Activated CD4-positive, alpha-beta T cell treated with anti-CD3 and anti-CD28 coated beads, Interleukin-2, amount 10 ng/mL, durations not matched to agents 7 days and 5 days (primary cell): ENCODE measurements at places on chromosomes 2 and 18. TPM values are rescaled to one million over a fixed set of nuclear protein-coding genes. Genes with fewer than 3 reads are reported as not detected.

DNA sequence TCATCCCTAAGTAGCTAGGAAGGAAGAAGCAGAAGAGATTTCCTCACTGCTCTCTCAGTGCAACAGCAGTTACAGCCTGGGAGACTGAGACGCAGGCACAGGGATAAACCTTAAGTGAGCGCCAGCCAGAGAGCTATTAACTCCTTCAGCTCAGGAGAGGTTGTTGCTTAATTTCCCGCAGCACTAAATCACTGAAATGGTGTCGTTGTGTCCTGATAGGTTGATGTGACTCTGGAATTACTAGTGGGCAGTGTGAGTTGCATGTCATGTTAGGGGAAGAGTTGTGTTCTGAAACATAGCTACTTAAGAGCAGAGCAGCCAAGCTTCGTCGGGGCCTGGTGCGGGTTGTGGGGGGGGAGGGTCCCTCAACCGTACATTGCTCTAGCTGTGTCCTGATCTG lies 225.8 kb downstream of the NAPG start:
- no peaks in the 10 kb centered on the region for H3K4me1 ChIP-seq
- H3K27ac ChIP-seq, result no peak overlapping the region
- H3K36me3 ChIP-seq, result no peaks in the 10 kb centered on the region
- no peak for DNase-seq
- H3K27me3 ChIP-seq, result peaks cover 6% of the 10 kb centered on the region
- no peak overlapping the region for H3K4me3 ChIP-seq

DNA sequence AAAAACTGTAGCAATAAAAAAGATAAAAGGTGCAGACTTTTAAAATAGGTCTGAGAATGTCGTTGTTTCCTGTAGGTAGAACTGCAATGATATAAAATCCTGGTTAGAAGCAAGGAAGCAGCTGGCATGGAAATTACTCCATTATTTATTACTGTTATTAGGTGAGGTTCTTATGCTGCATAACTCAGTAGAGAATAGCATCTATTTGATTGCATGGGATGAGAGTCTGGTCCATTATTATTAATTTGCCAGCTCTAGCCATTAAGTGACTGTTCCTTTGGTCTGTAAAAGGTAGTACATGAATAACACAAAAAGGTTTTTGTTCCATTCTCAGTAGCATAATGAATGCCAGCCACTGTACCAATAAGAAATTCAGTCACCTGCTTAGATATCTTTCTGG lies 358.6 kb downstream of the RBM43 start:
- no peak for DNase-seq
- no peak overlapping the region for H3K27ac ChIP-seq
- no peak overlapping the region for H3K4me3 ChIP-seq
- H3K27me3 ChIP-seq, result no peaks in the 10 kb centered on the region
- no peaks in the 10 kb centered on the region for H3K4me1 ChIP-seq

Gene CAPN13
- total RNA-seq, result not detected

- H3K36me3 ChIP-seq, result peaks cover 5% of the 10 kb centered on the region
- peaks cover 3% of the 10 kb centered on the region for H3K27me3 ChIP-seq
- no peak overlapping the region for H3K27ac ChIP-seq
- H3K4me1 ChIP-seq, result peaks cover 32% of the 10 kb centered on the region
These were observed 4.1 kb downstream of the SPATS2L start for GRCh38 chr2:200310545-200310971.

- DNase-seq, result no peak
- no peaks in the 10 kb centered on the region for H3K27me3 ChIP-seq
- no peaks in the 10 kb centered on the region for H3K4me1 ChIP-seq
- H3K27ac ChIP-seq, result no peak overlapping the region
- no peaks in the 10 kb centered on the region for H3K36me3 ChIP-seq
These were observed 107.8 kb downstream of the CTNNA2 start for GRCh38 chr2:79620679-79621078.

- H3K27ac ChIP-seq, result peak overlapping the region; percentile 90
- peaks cover 81% of the 10 kb centered on the region for H3K4me1 ChIP-seq
- H3K4me3 ChIP-seq, result peak overlapping the region; percentile 55
- H3K27me3 ChIP-seq, result no peaks in the 10 kb centered on the region
- H3K36me3 ChIP-seq, result peaks cover 79% of the 10 kb centered on the region
- DNase-seq, result peak; percentile 58
These were observed 20.9 kb downstream of the BCL2 start for GRCh38 chr18:63298400-63299365.

Gene MYO5B
- total RNA-seq, result not detected

GRCh38 chr2:11022591-11023273 lies 111.0 kb downstream of the KCNF1 start:
- no peak for DNase-seq
- H3K36me3 ChIP-seq, result no peaks in the 10 kb centered on the region
- H3K27me3 ChIP-seq, result peaks cover 3% of the 10 kb centered on the region
- H3K4me3 ChIP-seq, result no peak overlapping the region

- no peaks in the 10 kb centered on the region for H3K36me3 ChIP-seq
- no peaks in the 10 kb centered on the region for H3K4me1 ChIP-seq
- DNase-seq, result no peak
- H3K4me3 ChIP-seq, result no peak overlapping the region
These were observed 141.8 kb downstream of the GRB14 start for GRCh38 chr2:164479460-164479859.

Gene ZNF516
- total RNA-seq, result 3.9 TPM

Gene HDHD2
- total RNA-seq, result 31.2 TPM

DNA sequence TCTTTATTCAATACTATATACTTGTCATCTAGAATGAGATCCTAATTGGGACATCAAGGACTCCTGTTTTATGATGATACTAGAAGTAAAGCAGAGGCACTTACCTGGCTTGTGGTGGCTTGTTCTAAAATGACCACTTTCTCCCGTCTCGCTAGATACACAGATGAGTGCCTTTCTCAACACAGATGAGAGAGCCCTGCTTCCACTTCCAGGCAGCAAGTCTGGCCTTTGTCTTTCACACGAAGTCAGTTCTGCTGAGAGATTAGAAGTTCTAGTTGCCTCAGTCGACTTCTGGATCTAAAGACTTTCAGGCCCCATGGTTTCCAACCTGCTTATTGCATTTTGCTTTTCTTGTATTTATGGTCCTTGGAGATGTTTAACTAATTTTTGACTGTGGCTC lies 70.3 kb downstream of the PPP1R1C start:
- H3K27me3 ChIP-seq, result peaks cover 12% of the 10 kb centered on the region
- no peak for DNase-seq
- H3K4me1 ChIP-seq, result no peaks in the 10 kb centered on the region
- H3K36me3 ChIP-seq, result no peaks in the 10 kb centered on the region

- H3K36me3 ChIP-seq, result peaks cover 45% of the 10 kb centered on the region
- H3K27ac ChIP-seq, result peak overlapping the region; percentile 54
- no peak overlapping the region for H3K4me3 ChIP-seq
These were observed 21.9 kb downstream of the FOSL2 start for GRCh38 chr2:28414583-28414982.

GRCh38 chr2:98731041-98731893 lies at the start of gene MGAT4A:
TSS of gene MGAT4A (minus strand) at chr2:98731132. CDS start at chr2:98726332, 4,800 bp downstream.
- peak within 1 kb of the TSS; percentile 94 for H3K4me3 ChIP-seq
- peaks cover 59% of the 10 kb centered on the region for H3K4me1 ChIP-seq
- DNase-seq, result peak; percentile 82

Gene MDH1B
- total RNA-seq, result 0.40 TPM

DNA sequence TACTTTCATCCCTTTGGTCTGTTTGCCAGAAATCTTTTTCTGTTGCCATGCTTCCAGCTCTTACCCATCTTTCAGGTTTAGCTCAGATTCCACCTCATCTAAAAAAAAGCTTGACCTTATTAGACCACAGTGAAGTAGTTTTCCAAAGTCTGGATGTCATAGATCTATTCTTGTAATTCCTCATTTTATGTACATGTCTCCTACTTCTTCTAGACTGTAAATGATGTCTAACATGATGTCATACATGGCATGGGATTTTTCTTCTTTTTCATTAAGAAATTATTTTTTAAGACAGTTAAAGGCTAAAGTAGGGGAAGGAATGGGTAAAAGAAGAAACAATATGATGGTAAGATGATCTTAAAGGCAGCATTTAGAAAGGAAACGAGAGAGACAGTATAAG lies 11.3 kb downstream of the GLS start:
- H3K27ac ChIP-seq, result no peak overlapping the region
- H3K27me3 ChIP-seq, result no peaks in the 10 kb centered on the region
- H3K4me3 ChIP-seq, result no peak overlapping the region
- H3K36me3 ChIP-seq, result peaks cover 31% of the 10 kb centered on the region

DNA sequence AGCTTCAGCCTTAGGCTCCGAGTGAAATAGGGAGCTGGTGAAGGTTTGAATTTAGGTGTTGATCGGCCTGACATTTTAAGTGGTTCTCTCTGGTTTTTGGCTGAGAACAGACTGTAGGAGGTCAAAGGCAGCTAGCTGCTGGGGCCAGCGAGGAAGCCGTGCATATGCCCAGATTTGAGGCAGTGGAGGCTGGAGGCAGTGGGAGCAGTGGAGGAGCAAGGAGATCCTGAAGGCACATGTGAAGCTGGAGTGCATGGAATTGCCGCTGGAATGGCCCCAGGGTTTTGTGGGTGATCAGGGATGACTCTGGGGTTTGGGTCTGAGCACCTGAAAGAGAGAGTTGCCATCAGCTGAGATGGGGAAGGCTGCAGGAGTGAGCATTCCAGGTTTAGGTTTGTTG lies 25.1 kb downstream of the STEAP3 start:
- H3K36me3 ChIP-seq, result no peaks in the 10 kb centered on the region
- H3K4me3 ChIP-seq, result no peak overlapping the region
- H3K27me3 ChIP-seq, result no peaks in the 10 kb centered on the region
- no peaks in the 10 kb centered on the region for H3K4me1 ChIP-seq
- no peak overlapping the region for H3K27ac ChIP-seq

DNA sequence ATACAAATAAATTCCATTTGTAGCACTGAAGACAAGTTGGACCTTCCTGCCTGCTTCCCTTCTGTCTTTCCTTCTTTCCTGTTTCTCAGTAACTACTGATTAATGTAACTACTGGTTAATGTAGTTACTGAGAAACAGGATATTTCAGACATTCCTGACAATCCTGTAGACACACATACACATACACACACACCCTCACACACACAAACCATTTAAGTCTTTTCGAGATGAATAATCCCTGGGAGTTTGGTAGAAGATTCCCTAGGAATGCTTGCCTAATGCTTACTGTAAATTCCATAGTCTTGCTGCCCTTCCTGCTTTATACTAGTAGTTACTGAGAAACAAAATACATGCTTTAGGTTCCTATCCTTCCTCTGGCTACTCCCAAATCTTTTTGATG lies 83.9 kb downstream of the PIK3C3 start:
- no peak overlapping the region for H3K4me3 ChIP-seq
- H3K4me1 ChIP-seq, result peaks cover 8% of the 10 kb centered on the region
- no peak overlapping the region for H3K27ac ChIP-seq
- DNase-seq, result no peak
- no peaks in the 10 kb centered on the region for H3K27me3 ChIP-seq

Gene AMMECR1L
- 15.4 TPM for total RNA-seq

DNA sequence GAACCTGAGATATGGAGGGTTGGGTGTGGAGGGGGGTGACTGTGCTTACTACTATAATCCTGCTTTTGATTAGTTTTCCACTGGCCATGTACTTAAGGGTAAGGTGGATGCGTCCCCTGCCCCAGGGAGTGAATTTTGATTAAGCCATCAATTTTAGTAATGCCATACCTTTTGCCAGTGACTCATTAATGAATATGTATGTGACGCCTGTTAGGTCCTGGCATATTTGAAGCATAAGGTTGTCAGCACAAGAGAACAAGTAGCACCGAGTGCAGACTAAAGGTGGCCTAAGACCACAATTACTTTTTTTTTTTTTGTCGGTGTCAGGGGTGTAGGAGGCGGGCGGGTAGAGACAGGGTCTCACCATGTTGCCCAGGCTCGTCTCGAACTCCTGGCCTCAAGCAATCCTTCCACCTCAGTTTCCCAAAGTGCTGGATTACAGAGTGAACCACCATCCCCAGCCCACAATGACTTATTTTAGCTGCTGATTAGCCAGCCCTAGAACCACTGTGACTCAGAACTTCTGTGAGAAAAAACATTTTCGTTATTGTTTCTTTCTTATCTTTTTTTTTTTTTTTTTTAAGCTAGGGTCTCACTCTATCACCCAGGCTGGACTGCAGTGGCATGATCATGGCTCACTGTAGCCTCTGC lies 7.0 kb downstream of the TANC1 start:
- H3K4me1 ChIP-seq, result peaks cover 2% of the 10 kb centered on the region
- H3K36me3 ChIP-seq, result no peaks in the 10 kb centered on the region
- H3K27me3 ChIP-seq, result peaks cover 23% of the 10 kb centered on the region
- DNase-seq, result no peak

Gene DQX1
- 0.25 TPM for total RNA-seq

Gene PREB
- total RNA-seq, result 60.0 TPM

Gene FAM136A
- total RNA-seq, result 33.4 TPM

DNA sequence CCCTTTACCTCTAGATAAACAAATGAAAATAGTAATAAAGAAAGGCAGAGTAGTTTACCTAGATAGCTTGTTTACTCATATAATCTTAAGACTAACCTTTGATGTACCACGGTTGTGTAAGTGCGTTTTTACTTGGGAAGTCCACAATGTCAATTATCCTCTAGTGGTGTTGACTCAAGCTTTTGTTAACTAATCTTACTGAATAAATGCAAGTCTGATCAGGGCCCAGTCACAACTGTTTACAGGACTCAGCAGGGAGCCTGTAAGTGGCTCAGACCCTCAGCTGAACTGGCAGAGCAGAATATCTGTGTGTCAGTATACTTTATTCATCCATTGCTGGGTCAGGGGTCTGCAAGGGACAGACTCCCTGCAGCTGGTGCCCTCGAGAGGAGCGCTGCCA lies 98.1 kb upstream of the ACAA2 start:
- H3K36me3 ChIP-seq, result no peaks in the 10 kb centered on the region
- no peaks in the 10 kb centered on the region for H3K27me3 ChIP-seq
- H3K4me1 ChIP-seq, result no peaks in the 10 kb centered on the region
- no peak overlapping the region for H3K27ac ChIP-seq

Gene AGXT
- not detected for total RNA-seq

GRCh38 chr18:39732918-39733317 lies 2167.3 kb upstream of the CELF4 start:
- no peak overlapping the region for H3K4me3 ChIP-seq
- no peaks in the 10 kb centered on the region for H3K36me3 ChIP-seq
- no peak for DNase-seq
- H3K4me1 ChIP-seq, result no peaks in the 10 kb centered on the region
- H3K27me3 ChIP-seq, result no peaks in the 10 kb centered on the region

GRCh38 chr2:218393750-218394290 lies 5.8 kb upstream of the CTDSP1 start:
- no peak overlapping the region for H3K4me3 ChIP-seq
- H3K36me3 ChIP-seq, result peaks cover 10% of the 10 kb centered on the region
- no peak for DNase-seq
- H3K4me1 ChIP-seq, result peaks cover 34% of the 10 kb centered on the region
- no peaks in the 10 kb centered on the region for H3K27me3 ChIP-seq

Gene AKAIN1
- not detected for total RNA-seq

- H3K36me3 ChIP-seq, result no peaks in the 10 kb centered on the region
- H3K4me3 ChIP-seq, result no peak overlapping the region
- H3K27ac ChIP-seq, result no peak overlapping the region
- DNase-seq, result no peak
- H3K27me3 ChIP-seq, result no peaks in the 10 kb centered on the region
- H3K4me1 ChIP-seq, result no peaks in the 10 kb centered on the region
These were observed 281.1 kb upstream of the POU3F3 start for GRCh38 chr2:104572834-104573233.

- no peak overlapping the region for H3K4me3 ChIP-seq
- DNase-seq, result no peak
- H3K27me3 ChIP-seq, result no peaks in the 10 kb centered on the region
- peaks cover 15% of the 10 kb centered on the region for H3K36me3 ChIP-seq
- H3K4me1 ChIP-seq, result peaks cover 35% of the 10 kb centered on the region
These were observed 47.0 kb downstream of the CXCR4 start for GRCh38 chr2:136070913-136071312.
